ENCODE measurements at places on chromosomes 13 and 19.
A peak's percentile ranks its signal among the peaks of the same experiment; 100 is the strongest.

DNA sequence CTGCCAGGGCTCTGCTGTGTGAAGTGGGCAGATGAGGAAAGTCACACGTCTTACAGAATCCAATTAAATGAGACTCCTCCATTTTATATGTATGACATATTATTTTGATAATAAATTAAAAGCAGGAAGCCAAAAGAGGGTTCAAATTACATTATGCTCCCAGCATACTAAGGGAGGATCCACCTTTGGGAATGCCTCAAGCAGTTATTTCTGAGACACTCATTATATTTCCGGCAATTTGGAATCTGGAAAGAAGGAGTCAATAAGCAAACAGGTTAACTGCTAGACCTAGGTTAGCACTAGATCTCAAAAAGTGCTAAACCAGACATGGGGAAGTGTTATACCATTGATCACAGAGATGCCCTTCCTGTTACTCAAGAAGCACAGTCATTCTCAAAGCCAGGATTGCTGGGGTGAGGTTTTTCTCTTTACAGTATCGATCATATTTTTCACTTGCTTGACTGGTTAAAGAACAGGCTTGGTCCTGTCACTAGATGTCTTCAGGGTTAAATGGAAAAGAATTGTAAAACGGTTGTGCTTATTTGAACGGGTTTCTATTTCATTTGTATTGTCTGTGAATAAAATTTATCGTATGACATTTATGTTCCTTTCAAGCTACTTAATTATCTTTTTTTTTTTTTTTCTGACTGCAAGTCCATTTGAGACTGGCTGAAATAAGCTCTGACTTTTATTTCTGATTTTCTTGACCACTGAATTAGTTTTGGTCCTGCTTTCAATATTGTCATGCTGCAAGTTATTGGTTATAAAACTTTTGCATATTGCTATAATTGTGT is 523.2 kb downstream of the KLF12 start:
- DNase-seq, result no peak

DNA sequence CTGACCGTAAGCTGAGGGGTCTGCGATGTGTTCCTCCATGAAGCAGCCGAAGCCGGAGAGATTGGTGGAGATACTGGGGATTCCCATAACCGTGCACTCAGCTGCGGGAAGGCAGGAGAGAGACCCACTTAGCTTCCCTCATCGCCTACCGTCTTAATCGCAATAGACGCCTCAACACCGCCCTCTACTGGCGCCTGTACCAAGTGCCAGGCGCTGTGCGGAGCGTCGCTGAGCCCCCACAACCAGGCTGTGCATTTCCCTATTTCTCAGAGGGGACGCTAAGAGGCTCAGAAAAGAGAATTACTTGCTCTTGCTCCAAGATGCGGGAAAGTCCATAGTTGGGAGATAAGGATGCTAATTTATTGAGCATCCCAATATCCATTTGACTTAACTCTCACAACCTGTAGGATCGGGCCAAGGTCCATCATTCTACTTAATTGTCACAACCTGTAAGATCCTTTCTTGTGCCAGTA is 5.8 kb downstream of the FTL start:
- peak; percentile 77 for DNase-seq

DNA sequence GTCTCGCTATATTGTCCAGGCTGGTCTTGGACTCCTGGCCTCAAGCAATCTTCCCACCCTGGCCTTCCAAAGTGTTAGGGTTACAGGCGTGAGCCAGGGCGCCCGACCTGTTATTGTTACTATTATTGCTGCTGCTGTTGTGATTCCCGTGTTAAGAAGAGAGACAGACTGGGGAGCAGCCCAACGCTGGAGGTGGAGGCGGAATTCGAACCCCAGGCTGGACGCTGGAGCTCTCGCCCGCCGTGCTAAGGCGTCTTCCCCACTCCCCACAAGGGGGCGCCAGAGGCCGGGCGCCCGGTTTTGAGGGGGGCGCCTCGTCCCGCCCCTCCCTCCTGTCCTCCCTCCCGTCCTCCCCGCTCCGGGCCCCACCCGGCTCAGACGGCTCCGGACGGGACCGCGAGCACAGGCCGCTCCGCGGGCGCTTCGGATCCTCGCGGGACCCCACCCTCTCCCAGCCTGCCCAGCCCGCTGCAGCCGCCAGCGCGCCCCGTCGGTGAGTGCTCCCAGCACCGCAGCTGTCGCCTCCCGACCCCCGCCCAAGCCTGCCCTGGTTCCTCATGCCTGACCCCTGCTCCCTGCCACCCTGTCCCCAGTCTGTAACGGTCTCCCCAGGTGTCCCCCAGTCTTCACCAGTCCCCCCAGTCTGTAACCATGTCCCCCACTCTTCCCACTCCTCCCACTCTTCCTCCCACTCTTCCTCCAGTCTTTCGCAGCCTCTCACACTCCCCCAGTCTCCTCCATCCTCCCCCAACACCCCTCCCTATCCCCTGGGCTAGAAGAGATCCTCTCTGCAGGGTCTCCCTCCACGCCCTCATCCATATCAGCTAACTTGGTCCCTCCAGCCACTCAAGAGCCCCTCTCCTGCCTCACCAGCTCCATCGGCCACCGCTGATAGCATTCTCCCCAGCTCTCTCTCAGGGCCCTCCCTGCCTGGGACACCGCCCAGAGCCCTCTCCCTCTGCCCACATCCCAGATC is at the start of gene EHD2:
Gene EHD2, plus strand, starts transcription at position 377 of the 976 bp plus-strand sequence. CDS start 3,191 bp downstream, outside the sequence.
- DNase-seq, result peak; percentile 12

- no peak for DNase-seq
These were observed 24.0 kb upstream of the ALOX5AP start for GRCh38 chr13:30711375-30711774.

- peak; percentile 53 for DNase-seq
These were observed 1.1 kb upstream of the WBP4 start for GRCh38 chr13:41060082-41060723.

- DNase-seq, result no peak
These were observed 146.8 kb downstream of the KCNRG start for GRCh38 chr13:50162001-50162400.

GRCh38 chr19:54248016-54248601 is 5.5 kb upstream of the LILRA6 start:
- no peak for DNase-seq

- DNase-seq, result no peak
These were observed 40.5 kb upstream of the EBPL start for GRCh38 chr13:49731766-49732165.

- no peak for DNase-seq
These were observed 15.1 kb downstream of the GARRE1 start for GRCh38 chr19:34269489-34269888.

DNA sequence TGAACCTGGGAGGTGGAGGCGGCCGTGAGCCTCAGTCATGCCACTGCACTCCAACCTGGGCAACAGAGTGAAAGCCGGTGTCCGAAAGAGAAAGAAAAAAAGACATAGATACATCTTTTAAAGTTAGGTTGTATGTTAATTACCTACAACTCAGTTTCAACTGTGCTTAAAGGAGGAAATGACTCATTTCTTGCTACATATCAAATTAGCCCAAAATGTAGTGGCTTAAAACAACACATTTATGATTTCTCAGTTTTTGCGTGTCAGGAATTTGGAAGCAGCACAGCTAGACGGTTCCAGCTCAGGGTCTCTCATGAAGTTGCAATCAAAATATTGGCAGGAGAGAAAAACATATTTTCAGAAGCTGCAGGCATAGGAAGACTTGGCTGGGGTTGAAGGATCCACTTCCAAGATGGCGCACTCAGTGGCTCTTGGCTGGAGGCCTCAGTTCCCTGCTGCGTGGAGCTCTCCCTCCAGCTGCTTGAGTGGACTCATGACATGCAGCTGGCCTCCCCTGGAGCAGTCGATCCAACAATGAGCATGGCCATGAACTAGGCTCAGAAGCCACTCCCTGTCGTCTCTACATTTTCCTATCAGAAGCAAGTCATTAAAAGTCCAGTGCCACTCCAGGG is 7.1 kb downstream of the LDLR start:
- no peak for DNase-seq

- no peak for DNase-seq
These were observed 468.0 kb downstream of the UQCRFS1 start for GRCh38 chr19:28744943-28745342.

- DNase-seq, result no peak
These were observed 193.1 kb downstream of the KCTD12 start for GRCh38 chr13:76693086-76693485.

DNA sequence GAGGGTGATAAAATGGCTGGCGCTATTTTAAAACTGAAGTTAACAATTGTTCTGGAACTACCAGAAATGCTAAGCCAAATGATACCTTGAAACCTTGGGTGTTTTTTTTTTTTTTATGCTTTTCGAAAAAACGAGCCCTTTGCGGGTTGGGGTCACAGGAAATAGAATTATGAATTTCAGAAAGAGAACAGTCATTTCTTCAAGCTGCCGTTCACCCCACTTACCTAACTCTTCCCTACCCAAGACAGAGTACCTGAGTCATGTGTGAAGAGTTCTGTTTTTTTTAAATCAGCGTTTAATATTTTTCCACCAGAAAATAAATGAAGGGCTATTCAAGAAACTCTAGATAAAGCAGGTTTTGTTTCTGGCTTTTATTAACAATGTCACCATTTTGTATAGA is 35.3 kb downstream of the KLF2 start:
- DNase-seq, result no peak

DNA sequence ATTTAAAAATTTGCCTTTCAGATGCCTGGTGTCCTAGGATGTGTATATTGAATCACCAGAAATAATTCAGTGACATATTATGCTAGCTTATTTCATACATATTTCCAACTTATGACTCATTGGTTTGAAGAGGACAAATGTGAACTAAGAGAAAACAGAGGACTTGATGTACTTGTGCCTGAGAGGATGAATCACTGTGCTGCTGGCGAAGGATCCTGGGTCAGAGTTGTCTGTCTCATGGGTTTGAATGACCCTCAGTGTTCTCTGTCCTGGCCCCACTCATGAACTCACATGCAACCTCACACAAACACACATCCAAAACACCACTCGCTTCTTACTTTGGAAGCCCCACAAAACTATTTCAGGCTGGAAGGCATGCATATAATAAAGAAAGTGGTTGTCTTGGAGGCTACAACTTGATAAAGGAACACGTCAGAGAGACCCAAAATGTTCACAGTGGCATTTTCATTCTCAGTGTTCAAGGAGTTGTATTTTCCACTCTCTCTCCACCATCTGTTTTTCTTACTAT is 129.0 kb upstream of the SPRY2 start:
- no peak for DNase-seq

DNA sequence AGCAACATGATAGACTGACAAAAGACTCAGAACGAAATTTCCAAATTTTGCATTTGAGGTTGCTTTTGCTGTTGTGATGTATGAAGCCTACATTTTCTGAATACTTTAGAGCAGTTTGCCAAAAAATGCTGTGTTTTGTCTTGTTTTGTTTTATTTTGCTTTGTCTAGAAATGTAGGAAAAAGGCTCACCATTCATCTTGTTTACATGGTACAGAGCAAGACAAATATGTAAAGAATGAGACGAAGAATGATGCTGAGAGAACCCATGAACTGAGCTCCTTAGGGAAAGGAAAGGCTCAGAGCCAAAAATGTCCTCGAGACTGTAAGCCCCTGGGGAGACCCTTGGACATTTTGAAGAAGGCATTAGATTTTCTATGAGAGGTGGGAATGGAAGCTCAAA is 6.8 kb upstream of the SPART start:
- no peak for DNase-seq

- DNase-seq, result no peak
These were observed 1.2 kb downstream of the BRCA2 start for GRCh38 chr13:32316501-32316900.

DNA sequence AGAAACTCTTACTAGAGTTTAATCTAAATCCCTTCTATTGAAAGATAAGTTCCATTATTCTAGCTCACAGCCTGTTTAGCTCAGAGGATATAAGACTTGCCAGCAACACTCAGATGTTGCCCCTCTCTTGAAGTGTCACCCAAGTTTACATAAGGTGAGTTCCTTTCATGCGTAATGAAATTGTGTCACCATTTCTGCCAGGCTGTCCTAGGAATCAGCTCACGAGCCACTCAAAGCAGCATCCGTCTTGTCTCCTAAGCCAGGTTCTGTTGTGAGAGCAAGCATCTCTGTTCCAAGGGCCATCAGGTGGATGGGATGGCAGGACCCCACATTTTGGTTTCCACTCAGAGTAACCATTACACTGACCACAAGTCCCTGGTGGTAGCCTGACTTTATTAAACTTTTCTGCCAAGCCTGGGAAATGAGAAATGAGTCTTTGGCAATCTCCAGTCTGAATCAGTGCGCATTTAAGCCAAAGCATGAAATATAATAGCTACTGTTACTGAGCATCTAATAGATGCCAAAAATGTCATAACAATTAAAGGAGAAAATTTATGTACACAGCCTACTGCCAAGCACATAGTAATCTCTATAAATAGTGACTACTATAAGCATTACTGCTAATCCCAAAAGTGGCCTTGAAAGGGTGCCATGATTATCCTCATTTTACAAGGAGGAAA is 179.6 kb upstream of the MIR17HG start:
- no peak for DNase-seq

DNA sequence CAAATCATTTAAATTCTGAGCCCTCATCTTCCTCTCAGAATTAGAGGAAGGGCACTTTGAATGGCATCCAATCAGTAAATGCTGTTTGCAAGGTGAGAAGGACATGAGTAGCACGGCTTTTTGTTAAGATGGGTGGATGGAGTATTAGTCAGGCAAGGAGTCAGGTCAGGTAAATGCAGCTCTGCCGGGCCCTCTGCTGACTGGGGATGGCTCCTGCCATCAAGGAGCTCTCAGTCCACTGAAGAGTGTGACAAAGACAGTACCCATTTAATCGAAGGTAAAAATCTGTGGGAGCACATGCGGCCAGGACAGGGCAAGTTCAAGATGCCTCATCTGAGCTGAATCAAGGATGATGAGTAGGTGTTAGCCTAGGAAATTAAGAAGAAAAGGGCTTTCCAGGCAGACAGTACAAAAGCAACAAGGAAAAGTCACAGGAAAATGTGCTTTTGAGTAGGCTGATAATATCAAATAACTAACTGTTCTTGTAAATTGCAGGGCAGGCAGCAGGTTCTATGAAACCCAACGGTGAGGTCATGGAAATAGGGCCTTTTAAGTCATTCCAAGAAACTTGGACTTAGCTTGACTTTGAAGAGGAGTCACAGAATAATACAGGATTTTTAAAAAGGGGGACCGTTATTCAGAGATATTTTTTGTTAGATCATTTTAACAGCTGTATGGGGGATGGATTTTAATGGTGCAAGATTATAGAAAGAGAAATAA is 670.5 kb upstream of the ARGLU1 start:
- no peak for DNase-seq

DNA sequence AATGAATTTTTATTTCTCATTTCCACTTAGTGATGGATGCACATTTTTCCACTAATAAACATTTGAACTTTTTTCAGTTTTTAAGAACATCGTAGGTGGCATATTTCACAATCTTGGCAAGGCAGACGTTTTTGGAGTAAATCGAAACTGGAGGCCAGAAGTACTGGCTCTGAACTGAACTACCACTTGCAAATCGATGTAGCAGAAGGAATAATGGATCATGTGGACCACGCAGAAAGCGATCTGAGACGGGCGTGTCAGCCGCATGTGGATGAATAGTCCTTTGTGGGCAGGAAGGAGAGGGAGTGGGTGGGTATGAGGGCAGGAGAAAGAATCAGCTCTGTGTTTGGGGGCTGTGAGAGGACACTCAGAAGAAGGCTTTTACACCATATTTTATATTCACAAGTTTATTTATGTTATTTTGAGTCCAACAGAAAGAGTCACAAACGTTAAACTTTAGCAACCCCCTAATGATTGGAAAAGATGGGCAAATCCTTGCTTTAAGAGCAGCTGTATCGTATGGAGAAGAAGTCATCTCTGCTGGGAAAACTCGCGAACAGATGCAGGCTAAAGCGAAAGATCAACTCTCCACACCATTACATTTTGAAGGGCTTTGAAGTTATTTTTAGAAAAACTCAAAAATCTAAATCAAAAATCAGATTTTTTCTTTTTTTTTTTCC is 90.5 kb downstream of the COL4A2 start:
- no peak for DNase-seq

- no peak for DNase-seq
These were observed 2.3 kb downstream of the A1BG start for GRCh38 chr19:58350871-58351557.

Data from T-helper 17 cell (primary cell).